ENCODE measurements at places on chromosomes 11 and 22.

GRCh38 chr11:71551711-71552110 lies 3.5 kb downstream of the KRTAP5-9 start:
- DNase-seq: no peak

- DNase-seq: no peak
Observed at GRCh38 chr11:119339589-119340334, 921 bp downstream of the C1QTNF5 start.

GRCh38 chr11:8759634-8760033 lies 77.0 kb downstream of the RPL27A start:
- no peak for DNase-seq

DNA sequence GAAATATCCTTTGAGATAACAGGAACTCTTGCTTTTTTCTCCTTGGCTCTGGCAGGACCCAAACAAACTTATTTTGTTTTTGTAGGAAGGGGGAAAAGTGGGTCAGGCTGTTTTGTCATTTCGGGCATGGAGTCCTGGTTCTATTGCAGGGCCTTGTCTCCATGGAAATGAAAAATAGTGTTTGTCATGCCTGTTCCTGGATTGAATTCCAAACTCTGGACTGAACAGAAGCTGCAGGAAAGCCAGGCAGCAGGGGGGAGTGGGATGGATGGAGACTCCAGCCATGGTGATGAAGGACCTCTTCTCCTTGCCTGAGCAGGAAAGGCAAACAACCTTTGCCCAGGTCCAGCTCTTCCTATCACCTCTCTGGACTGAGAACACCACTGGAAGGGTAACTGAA lies 87.0 kb downstream of the SCN3B start:
- DNase-seq: no peak

DNA sequence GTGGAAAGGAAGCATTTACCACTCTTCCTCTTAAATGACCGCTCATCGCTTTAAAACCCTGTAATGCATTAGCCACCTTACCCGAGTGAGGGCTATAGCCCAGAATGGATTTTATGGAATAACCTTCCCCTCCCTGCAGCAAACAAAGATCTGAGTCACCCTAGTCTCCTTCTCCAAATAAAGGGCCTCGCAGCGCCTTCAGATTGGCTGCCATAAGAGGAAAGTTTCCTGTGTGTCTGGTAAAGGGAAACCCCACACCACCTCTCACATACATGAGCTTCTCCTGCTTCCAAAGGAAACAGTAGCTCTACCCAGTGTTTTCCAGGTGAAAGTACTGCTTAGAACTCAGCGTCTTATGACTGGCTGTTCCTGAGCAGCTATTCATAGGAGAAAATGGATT lies 47.8 kb downstream of the PPP2R1B start:
- DNase-seq: no peak

- DNase-seq: peak; percentile 13
Observed at GRCh38 chr22:50146439-50147238, 23.9 kb upstream of the PANX2 start.

DNA sequence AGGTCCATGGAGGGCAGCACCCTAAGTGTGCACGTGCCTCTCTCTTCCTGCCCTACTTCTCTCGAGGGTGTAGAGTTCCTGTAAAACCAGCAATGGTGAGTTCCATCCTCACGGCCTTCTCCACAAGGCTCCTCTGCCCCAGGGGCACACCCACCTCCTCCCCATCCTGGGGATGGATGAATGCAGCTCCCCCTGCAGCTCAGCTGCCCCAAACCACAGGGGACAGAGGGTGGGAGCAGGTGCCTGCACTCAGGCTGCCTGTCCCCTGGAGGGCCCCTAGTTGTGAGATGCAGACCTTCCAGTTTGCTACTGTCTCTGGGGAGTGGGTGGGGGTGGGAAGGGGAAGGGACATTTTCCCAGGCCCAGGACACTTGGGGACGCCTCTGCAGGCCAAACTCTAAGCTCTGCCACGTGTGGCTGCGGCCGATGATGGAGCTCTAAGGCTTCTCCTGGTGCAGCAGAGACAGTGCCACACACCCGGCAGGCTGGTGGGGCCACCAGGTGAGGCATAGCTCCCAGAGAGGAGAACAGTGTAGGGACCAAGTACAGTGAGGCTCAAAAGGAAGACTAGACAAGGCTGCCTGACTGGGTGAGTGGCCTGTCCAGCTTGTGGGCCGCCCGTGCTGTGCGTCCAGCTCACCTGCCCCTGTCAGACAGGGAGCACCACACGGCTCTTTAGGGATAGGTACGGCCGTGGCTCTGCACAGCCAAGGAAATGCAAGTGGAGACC lies 540.9 kb downstream of the TBC1D22A start:
- no peak for DNase-seq

- DNase-seq: no peak
Observed at GRCh38 chr11:18720091-18720807, 5.7 kb downstream of the IGSF22 start.

- DNase-seq: peak; percentile 44
Observed at GRCh38 chr11:1310772-1311468, 1.5 kb upstream of the TOLLIP start.

Measured in hematopoietic multipotent progenitor cell treated with erythropoietin and hydrocortisone succinate and interleukin-3 and kit ligand, for 8 days (in vitro differentiated cells).